Ureter (tissue), 1 donor: ENCODE measurements at places on chromosomes 4 and X.

DNA sequence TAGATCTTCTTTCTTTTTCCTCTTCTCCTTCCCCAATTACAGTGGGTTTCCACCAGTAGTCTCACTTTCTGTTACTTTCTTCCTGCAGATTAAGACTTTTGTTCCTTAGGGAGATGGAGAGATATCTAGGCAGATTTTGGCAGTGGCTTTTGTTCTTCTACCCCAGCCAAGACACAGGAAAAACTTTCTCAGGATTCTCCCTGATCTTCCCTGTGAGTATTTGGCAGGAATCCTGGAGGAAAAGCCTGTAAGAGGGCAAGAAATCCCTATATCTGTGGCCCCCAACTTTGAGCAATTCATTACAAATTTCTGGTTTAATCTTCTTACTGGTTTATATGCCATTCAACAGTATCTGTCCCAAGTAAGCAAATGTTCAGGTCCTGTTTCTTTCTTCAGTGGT is 21.9 kb downstream of the SLC9A7 start:
- no peak for DNase-seq

- no peak for DNase-seq
These were observed 472.2 kb upstream of the KLHL4 start for GRCh38 chrX:87045352-87045751.

- no peak for DNase-seq
These were observed 125.5 kb downstream of the OPHN1 start for GRCh38 chrX:68307769-68308168.

DNA sequence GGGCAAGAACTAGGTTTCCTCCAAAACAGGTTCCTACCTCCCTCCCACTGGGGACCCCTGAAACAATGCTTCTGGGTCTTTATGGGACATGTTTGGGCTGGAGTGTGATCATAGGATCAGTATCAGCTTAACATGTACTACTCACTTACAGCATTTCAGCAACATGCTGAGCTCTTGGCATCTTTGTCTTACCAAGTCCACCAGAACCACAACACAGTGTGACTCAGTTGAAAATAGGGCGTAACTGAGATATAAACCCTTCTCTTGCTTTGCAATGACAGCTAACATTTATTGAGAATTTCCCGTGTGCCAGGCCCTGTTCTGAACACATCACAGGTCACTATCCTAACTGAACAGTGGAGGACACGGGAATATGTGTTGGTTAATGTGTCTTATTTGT is 218.5 kb upstream of the LNX1 start:
- DNase-seq = no peak
